NCI-H1694 treated with DMSO at 0.1 percent for 48 hours (cell line): ENCODE measurements at places on chromosomes 6 and 20.
A peak's percentile ranks its signal among the peaks of the same experiment; 100 is the strongest.

DNA sequence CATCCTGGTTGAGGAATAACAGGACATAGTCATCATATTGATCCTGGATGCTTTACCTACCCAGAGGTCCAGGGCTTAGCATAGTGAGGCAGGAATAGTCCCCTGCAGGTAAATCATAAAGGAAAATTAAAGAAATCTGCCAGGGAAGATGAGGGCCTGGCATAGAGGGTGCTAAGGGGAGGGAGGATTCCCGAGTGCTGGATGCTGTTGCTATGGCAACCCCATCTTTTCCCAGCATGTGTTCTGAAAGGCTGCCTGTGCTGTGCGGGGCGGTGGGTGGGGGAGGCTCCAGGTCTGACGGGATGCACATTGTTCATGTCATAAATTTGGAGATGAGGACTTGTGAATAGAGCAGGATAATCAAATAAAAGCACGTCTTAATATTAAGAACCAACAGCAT lies 212.6 kb upstream of the PCSK2 start:
- no peak for DNase-seq

DNA sequence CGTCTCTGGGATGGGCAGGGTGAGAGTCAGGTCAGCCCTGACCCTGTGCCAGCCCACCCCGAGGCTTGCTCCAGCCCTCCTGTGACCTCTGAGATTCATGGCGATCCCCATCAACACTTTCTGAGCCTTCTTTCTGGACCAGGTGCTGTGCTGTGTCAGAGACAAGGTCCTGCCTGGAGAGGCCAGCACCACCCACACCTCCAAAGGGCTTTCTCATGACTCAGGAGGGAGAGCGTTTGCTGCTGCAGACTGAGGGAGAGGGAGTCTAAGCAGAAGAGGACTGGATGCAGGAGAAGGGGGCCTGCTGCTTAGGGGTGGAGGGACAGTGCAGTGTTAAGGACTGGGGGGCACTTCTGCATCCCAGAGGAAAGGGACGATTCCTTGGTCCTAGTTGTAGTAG lies 193.5 kb downstream of the LRFN2 start:
- no peak for DNase-seq

DNA sequence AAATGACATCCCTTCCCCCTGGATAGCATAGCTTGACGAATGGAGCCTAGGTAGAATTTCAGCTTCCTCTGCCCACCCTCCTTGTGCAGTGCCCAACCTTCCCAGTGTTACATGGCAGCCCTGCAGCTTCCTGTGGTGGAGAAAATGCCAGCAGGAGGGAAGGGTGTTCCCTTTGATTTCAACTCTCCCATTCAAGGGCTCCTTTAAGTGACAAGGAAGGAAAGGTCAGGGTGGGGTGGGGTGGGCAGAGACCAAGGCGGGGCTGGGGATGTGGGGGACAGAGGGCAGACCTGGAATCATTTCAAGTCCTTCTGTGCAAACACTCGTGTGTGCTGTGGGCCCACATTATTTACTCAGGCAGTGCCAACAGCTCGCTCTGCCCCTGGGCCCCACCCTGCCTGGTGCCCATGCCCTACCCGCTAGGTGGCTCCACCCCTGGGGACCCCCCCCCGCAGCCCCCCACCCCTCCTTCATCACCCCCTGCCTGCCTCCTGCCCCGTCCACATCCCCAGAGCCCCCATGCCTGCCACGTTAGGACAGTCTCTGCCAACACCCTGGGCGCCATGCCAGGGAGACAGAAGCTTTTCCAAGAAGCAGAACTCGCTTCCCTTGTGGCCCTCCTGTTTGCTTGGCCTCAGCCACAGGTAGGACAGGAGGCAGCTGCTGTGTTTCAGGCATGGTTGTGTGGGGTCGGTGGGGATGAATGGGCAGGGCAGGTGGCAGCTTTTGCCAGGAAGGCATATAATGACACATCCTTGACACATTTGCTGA lies 9.4 kb downstream of the SPDEF start:
- DNase-seq: peak; percentile 48

- DNase-seq: no peak
These were observed 293.2 kb downstream of the QKI start for GRCh38 chr6:163707387-163708355.

GRCh38 chr6:25377664-25378063 lies 98.5 kb downstream of the CARMIL1 start:
- DNase-seq: no peak

DNA sequence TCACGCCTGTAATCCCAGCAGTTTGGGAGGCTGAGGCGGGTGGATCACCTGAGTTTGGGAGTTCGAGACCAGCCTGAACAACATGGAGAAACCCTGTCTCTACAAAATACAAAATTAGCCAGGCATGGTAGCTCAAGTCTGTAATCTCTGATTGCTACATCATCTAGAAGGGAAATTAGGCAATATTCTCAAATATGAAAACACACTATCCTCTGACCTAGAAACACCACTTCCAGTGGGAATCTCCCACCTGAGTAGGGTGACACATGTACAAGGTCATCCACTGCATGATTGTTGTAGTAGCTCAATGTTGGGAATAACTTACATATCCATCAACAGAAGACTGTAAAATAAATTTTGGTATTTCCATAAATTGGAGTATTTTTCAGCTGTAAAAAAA lies 19.1 kb upstream of the SIRPD start:
- DNase-seq: no peak

DNA sequence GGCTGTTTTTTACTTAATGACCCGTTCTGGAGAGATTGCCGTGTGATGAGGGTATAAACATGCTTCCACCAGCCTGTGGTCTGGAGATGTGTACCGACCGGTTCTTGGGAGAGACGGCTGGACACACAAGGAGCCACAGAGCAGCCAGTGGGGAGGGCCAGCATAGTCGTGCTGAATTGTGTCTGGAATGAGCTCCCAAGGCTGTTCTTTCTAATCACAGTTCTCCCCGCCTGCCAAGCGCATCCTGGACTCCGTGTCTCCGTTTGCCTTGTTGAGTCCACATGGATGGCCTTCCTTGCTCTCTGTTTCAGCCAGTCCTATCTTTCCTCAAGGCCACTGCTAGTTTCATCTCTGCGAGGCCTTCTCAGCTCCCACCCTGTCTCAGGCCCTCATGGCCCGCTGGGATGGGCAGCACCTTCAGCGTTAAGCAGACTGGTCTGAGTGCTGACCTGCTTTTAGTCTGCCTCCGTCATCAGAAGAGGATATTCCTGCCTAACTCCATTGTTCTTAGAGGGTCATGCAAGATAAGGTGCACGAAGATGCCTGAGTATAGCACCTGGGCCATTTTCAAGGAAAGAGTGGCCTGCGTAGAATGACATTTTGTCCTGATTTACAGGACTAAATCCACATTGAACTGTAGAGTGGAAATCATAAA lies 20.6 kb downstream of the MANBAL start:
- DNase-seq: no peak

DNA sequence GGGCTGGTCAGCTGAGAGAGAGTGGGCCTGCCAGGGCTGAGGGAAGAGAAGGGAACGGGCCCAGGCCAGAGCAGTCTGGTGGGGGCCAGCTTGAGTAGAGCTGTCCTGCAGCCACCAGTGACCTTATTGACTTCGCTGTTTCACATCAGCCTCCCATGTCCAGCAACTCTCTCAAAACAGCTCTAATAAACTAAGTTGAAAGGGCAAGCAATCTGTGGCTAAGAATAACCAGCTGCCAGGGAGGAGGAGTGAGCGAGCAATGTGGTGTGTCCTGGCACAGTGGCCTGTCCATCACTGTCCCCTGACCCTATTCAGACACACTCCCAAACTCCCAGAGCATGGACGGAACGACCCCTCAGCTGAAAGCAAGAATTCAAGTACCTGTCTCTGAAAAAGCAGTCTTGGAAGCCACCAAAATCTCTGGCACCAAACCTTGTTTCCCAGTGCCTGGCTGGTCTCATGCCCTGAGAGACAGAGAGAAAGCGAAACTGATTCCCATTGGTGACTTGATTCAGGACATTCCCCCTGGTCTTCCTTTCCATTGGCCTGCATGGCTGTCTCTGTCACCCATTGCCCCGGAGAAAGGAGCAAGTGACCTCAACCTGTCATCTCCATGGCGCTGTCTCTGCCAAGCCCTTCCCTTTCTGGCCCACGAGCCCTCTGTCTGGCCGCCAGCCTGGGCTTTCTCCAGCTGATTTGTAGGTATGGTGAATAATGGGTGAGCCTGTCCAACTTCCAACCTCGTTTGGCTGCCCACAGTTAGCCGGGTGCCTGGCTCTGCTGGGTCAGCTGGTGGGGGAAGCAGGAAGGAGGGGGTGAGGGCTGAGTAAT lies at the start of gene DDO:
TSS of gene DDO (minus strand) at position 490 of the 831 bp plus-strand sequence. CDS start 2,113 bp downstream, outside the sequence.
- no peak for DNase-seq

DNA sequence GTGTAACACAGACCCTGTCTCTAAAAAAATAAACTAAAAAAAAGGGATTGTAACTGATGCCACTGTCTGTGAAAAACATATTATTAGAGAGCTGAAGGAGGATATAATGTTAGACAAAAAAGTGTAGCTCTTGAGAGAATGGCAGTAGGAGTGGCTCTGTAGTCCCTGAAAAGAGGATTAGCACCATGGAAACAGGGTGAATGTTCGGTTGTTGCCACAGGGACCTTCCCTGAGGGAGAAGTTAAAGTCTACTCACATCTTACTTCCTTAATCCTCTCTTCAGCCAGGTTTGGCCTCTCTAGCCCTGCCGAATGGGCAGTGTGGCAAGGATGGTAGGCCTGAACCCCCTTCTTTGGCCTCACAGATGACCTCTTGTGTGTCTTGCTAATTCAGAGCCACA lies 12.1 kb downstream of the SCAND1 start:
- DNase-seq: no peak

GRCh38 chr20:1397710-1398109 lies 4.9 kb upstream of the FKBP1A start:
- no peak for DNase-seq

- DNase-seq: no peak
These were observed 8.4 kb downstream of the NCOA6 start for GRCh38 chr20:34817072-34817471.

DNA sequence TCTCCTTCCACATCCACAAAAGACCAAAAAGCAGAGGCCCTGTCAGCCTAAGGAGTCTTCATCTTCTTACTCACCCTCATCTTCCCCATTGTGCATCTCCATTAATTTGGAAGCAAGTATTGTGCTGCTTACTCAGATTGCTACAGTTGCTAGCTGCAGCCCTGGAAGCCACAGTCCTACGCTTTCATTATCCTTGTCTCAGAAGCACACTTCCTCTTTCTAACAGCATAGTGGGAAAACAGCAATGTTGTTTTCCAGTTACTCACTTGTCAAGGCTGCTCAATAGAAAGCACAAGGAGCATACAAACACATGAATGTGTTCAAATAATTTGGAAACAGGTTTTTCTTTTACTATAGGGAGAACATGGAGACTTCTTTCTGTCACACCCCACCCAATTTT lies 76.6 kb upstream of the RBM24 start:
- no peak for DNase-seq

DNA sequence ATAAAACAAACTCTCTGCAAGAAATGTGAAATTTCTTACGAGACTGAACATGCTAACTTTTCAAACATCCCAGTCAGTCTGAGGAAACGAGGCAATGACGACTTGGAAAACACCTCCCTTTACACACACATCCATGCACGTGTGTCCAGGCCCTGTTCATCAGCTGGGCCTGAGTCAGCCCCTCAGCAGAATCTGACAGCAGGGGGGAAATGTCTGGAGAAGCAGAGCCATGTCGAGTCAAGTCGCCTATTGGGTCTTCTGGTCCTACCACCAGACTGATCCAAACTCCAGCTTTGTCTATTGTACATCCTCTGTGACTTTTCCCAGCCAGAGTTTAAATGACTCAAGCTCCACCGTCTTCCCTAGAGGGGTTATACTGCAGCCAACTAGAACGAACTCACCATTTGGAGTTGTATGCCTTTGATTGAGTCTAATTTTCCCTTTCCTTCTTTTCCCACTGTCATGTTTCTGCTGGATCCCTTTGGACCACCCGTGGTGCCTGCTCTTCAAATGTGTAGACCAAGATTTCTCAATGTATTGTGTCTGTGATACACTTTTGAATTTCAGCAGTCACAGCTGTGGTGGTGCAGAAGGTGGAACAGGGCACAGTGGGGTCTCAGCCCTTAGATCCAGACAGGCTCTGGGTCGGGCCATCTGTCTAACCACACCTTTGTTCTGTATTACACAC lies 254.0 kb downstream of the CDC5L start:
- no peak for DNase-seq

DNA sequence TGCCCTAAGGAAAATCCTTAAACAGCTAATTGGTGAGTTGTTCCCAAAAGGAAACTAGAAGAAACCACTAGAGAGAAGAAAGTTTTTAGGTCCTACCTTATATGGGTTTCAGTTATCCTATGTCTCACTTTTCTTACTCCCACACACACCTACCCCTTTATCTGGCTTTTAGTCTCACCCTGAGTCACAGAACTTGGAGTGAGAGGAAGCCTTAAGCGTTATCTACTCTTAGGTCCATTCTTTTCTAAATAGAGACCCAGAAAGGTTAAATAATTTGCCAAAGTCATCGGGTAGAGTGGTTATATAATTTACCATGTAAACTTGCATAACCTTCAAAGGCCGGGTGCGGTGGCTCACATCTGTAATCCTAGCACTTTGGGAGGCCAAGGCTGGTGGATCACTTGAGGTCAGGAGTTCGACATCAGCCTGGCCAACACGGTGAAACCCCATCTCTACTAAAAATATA lies 4.3 kb upstream of the RPP21 start:
- DNase-seq: no peak

- DNase-seq: no peak
These were observed 49.6 kb downstream of the DSTN start for GRCh38 chr20:17619351-17620093.

DNA sequence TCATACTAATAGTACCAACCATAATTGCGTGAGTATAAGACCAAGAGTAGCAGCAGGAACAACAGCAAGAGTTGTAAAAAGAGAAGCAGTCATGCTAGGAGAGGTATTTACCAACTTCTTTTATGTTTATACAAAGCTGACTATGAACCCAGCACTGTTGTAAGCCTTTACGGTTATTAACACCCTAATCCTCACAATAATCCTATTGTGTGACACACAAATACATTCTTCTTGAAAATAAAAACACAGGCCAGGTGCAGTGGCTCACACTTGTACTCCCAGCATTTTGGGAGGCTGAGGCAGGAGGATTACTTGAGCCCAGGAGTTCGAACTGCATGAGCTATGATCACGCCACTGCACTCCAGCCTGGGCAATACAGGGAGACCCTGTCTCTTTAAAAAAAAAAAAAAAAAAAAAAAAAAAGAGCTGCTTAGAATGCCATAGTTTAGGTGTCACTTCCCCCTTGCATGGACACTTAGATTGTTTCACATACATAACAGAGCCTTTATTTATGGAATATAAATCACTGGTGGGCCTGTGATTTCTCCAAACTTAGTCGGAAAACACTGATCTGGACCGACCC lies 20.2 kb downstream of the HCK start:
- no peak for DNase-seq

DNA sequence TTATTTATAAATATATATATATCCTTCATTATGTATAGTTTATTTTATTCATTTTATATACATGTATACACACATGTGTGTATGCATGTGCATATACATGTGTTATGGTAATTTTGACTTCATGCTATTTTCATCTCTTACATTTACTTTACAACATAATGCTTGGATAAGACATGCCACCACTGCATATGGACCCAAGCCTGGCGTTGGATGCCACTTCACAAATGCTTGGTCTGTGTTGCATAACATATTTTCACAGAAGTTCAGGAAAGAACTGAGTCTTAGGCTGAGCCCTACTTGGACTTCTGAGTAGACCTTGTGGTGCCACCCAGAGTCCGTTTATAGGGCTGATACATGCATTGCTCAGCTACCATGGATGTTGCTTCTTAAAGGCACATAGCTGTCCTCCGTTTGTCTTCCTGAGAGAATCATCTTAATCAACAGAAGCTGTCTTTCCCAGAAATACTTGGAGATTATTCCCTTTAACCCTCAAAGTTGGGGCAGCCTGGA lies 337.8 kb downstream of the BTBD3 start:
- DNase-seq: no peak
